ENCODE measurements at places on chromosomes 7 and 10. TPM values are rescaled to one million over a fixed set of nuclear protein-coding genes. Genes with fewer than 3 reads are reported as not detected.

SLC18A3 gene
- not detected for total RNA-seq

PRKG1 gene
- total RNA-seq: not detected

GBX1 gene
- total RNA-seq: not detected

MMP21 gene
- 0.47 TPM for total RNA-seq

TMEM176A gene
- not detected for total RNA-seq

NANOS1 gene
- total RNA-seq: 0.43 TPM

CYP26A1 gene
- total RNA-seq: not detected

DNA sequence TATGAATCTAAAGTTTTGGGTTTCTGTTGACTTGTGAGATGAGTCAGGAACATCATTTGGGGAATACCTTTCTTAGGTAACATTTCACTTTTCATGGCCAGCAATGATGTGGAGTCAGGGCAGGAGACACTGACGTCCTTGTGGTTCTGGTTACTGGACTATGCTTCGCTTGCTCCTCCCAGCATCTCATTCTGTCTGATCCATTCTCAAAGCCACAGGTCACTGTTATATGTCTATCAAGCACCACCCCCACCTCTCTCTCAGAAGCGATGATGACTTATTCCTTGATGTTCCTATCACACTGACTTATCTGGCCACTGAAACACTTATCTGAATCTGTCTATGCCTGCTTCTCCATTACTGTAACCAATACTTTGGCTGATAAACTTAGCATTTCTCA lies 51.6 kb downstream of the TES start:
- no peak for DNase-seq

DNA sequence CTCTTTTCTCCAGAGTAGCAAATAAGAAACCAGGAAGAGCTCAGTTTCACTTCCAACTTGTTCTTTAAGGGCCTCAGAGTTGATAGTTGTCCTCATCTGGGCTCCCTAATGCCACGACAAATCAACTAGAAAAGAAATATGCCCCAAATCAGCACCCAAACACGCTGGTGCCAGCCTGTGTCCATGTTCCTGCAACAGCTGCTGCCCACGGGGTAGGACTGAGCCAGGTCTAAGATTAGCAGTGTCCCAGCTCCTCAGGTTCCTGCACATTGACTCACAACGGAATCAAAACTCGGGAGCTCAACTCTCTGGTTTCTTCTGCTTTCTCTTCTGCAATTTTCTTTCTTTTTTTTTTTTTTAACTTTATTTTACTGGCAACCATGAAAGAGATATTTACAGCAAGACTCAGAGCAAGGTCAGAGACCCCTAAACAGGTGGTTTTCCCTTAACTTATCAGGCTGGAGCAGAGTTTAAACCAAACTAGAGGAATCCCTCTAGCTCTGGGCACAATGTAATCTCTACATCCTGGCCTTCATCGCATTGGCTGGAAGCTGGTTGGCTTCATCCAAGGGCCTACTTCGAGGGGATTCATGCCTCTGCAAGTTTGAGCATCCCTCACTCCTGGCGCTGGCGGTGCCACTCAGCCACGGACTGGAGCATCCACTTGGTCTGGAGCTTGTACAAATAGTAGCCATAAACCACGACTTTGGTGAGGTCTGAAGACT lies 126.1 kb downstream of the PFKFB3 start:
- DNase-seq: no peak

DNA sequence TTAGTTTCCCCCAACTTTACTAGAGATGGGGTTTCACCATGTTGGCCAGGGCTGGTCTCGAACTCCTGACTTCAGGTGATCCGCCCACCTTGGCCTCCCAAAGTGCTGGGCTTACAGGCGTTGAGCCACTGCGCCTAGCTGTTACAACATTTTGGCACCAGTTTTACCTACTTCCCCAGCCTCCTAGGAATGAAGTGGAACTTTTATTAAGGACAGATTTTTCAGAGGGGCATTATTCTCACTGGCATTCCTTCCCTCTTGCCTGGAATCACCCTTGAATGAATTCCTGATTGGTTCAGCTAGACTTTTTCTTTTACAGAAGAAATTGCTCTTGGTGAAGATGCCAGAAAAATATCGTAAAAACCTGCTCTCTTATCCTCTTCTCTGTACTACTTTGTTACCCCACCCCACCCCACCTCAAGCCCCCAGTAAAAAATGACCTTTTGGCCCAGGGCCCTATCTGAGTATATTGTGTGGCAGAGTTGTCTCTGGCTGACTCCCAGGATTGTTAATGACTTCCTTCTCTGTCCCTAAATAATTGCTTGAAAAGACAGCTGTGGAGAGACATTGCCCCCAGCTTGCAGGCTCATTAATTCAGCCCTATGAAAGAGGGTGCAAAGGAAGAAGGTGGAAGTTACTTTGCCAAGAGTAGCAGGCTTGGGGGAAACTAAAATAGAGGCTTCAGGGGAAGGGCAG lies 189.6 kb downstream of the AUTS2 start:
- no peak for DNase-seq

GRCh38 chr10:76352300-76352699 lies 920.9 kb downstream of the LRMDA start:
- no peak for DNase-seq

DNA sequence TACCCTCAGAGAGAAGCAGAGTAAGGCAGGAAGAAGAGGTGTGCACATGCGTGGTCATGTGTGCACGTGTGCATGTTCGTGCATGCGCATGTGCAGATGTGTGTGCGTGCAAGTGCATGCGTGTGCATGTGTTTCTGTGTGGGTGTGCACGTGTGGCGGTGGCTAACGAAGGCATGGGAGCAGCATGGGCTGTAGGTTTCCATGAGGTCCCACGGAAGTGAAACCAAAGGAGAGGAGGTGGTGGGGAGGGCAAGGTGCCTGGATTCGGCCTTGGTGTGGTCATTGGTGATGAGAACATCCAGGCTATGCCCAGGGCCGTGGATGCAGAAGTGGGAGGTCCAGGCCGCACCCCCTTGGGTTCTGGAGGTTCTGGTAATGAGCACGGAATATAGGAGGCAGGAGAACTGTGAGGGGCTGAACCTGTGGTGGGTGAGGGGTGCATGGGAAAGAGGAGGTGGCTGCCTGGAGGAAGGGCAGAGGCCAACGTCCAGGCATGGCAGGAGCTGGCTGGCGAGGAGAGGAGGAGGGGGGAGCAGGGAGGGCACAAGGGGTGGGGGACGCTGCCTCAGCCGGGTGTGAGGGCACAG lies 2.4 kb upstream of the INPP5A start:
- DNase-seq: no peak

DNA sequence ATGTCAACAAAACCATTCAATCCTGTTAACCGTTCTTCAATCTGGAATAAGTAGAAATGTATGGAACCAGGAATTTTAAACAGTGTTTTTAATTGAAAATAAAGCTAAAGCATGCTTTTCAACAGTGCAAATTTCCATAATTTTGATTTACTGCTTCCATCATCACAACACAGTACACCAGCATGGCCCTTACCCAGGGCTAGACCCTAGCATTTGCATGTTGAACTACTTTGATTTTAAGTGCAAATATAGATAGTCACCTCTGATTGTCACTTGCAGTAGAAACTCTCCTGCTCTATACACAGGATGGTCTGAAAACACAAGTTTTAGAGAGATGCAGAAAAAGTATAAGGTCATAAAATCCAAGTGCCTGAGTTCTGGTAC lies 12.1 kb downstream of the SKIDA1 start:
- DNase-seq: no peak

DNA sequence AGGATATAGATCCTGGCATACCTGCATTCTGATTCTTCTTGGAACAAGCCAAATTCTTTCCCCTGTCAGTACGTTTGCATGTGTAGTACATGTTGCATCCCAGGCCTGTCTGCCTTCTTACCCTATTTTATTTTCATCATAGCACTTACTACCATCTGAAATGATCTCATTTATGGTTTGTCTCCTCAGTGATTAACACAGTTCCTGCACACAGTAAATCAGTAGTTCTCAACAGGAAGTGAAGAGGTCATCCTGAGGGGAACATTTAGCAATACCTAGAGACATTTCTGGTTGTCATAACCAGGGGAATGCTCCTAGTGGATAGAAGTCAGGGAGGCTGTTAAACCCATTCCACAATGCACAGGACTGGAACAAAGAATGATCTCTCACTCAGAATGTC lies 38.2 kb upstream of the SLC26A4 start:
- DNase-seq: no peak

- DNase-seq: no peak
Measured at GRCh38 chr10:57799625-57800024, 468.1 kb downstream of the IPMK start.

DNA sequence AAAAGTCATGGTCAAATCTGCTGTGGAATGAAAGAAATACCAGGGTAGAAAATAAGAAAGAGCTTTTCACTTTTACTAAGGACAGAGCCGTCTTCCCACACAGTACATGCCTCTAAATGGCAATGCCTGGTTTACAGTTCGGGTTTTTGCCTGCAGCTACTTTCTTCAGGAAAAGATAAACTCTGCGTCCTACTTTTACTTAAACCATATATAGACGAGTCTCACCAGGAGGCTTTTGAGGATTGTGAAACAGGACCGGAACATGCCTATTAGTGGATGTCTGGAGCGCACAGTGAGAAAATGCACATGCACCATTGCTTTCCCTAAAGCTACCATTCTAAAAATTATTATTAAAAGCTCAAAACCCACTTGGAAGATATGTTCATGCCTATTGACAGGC lies 70.5 kb downstream of the KLF6 start:
- DNase-seq: no peak

- no peak for DNase-seq
Measured at GRCh38 chr7:1587738-1588137, 17.9 kb upstream of the PSMG3 start.

GRCh38 chr10:76324283-76324682 lies 892.9 kb downstream of the LRMDA start:
- DNase-seq: no peak

- no peak for DNase-seq
Measured at GRCh38 chr7:100818366-100818765, 9.0 kb downstream of the EPHB4 start.
